ENCODE measurements at places on chromosomes 11 and 22. TPM values are rescaled to one million over a fixed set of nuclear protein-coding genes. Genes with fewer than 3 reads are reported as not detected.
A peak's percentile ranks its signal among the peaks of the same experiment; 100 is the strongest.

DNA sequence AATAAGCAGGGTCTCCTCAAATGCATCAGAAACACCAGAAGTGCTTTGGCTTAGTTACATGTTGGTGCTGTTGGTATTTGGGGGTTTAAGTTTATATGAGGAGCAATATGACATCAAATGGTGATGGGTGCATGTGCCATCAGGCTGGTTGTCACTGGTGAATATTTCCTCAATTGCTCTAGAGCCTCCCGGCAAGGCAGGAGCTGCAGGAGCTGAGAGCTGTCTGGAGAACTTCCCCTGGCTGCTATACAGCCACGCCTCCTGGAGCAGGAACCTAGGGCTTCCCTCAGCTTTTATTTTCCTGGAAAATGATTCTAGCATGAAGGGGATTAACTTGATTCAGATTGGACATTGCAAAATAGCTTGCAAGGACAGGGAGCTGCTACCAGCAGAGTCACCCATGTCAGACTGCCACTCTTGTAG lies 15.8 kb downstream of the IGLL5 start:
- peaks cover 54% of the 10 kb centered on the region for H3K4me1 ChIP-seq
- H3K4me3 ChIP-seq: no peak overlapping the region
- DNase-seq: no peak
- H3K36me3 ChIP-seq: no peaks in the 10 kb centered on the region
- H3K27me3 ChIP-seq: no peaks in the 10 kb centered on the region

- H3K4me3 ChIP-seq: no peak overlapping the region
- H3K27ac ChIP-seq: no peak overlapping the region
- no peak for DNase-seq
These were observed 47.6 kb upstream of the PARVA start for GRCh38 chr11:12329797-12330196.

DNA sequence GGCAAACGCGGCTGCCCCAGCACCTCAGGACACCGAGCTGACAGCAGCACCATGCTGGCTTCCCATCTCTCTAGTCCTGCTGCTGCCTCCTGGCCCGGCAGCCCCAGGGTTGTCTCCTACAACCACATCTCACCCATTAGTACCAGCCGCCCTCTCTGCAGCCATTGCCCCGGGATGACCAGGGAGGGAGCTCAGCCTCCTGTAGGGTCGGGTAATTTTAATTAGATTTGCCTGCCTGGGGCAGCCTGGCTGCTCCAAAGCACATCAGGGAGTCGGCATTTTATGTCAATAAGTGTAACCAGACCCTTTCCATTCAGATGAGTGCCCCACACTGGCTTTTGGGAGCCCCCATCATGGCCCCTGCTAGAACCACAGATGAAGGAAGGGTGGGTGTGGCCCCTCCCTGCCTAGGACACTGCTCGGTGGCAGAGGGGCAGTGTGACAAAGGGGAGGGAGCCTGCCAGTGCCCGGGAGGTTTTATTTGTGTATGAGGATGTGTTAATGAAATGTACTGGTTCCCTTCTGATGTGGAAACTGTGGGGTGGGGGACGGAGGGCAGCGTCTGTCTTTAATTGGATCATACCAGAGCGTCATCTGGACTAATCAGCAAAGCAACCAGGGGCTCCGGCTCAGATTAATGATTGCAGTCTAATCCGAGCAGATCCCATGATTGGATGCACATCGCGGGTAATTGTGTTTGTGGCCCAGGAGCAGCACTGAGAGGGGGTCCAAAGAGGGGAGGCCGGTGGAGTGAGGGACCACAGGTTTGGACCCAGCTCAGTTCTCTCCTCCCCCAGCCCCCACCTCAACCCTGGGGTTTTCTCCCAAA lies 125.3 kb downstream of the FEZ1 start:
- H3K36me3 ChIP-seq: no peaks in the 10 kb centered on the region
- no peak overlapping the region for H3K27ac ChIP-seq
- no peaks in the 10 kb centered on the region for H3K4me1 ChIP-seq
- H3K27me3 ChIP-seq: no peaks in the 10 kb centered on the region
- no peak overlapping the region for H3K4me3 ChIP-seq

GRCh38 chr11:65262381-65262680 lies 569 bp downstream of the POLA2 start:
- peaks cover 39% of the 10 kb centered on the region for H3K36me3 ChIP-seq
- H3K4me1 ChIP-seq: peaks cover 10% of the 10 kb centered on the region
- DNase-seq: no peak
- peak overlapping the region; percentile 61 for H3K4me3 ChIP-seq

DNA sequence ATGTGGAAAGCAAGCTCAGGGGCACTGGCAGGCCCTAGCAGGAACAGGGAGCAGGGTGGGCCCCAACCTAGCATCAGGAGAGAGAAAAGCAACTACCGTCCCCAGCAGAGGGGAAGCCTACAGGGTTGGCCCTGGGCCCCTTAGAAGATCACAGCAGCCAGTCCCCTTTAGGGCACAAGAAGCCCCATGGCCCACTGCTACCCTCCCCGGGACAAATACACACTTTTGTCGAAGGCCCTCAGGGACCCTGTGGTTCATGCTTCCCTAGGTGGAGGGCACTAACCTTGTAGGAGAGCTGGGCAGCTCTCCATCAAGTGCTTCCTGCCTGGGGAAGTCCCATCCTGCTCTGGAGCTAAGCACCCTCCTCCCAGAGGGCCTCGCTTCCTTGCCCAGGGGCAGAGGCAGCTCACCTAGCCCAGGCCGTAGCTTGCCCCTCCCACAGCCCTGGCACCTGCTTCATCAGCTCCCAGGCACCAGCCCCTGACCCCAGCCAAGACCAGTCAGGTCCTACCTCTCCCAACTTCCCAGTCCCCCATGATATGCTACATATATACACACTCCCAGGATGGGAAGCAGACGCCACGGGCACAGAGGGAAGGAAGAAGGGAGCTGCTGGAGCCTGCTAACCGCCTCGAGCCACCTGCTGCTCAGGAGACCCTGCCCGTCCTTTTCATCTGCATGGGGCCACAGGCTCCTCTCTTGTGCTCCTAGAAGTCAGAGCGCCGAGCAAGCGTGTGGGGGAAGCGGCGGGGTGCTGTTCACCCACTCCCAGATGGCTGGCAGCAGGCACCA lies 20.1 kb downstream of the SUN2 start:
- peaks cover 100% of the 10 kb centered on the region for H3K36me3 ChIP-seq
- H3K4me1 ChIP-seq: no peaks in the 10 kb centered on the region
- DNase-seq: no peak
- H3K27ac ChIP-seq: no peak overlapping the region
- H3K4me3 ChIP-seq: no peak overlapping the region

- no peak for DNase-seq
- H3K4me1 ChIP-seq: no peaks in the 10 kb centered on the region
- no peaks in the 10 kb centered on the region for H3K36me3 ChIP-seq
- no peaks in the 10 kb centered on the region for H3K27me3 ChIP-seq
- no peak overlapping the region for H3K27ac ChIP-seq
- no peak overlapping the region for H3K4me3 ChIP-seq
These were observed 13.9 kb upstream of the BAIAP2L2 start for GRCh38 chr22:38124236-38124974.

DNA sequence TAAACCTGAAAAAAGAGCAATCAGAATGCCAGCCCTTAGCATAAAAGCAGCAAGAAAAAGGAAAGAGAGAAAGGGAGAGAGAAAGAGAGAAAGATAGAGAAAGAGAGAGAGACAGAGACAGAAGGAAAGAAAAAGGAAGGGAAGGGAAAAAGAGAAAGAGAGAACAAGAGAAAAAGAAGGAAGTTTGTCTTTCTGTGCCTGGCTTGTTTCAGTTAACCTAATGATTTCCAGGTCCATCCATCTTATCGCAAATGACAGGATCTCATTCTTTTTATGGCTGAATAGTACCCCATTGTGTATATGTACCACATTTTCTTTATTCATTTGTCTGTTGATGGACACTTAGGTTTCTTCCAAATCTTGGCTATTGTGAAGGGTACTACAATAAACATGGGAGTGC lies 230.8 kb downstream of the GUCY1A2 start:
- no peaks in the 10 kb centered on the region for H3K27me3 ChIP-seq
- no peaks in the 10 kb centered on the region for H3K36me3 ChIP-seq
- no peaks in the 10 kb centered on the region for H3K4me1 ChIP-seq
- H3K4me3 ChIP-seq: no peak overlapping the region
- H3K27ac ChIP-seq: no peak overlapping the region

DNA sequence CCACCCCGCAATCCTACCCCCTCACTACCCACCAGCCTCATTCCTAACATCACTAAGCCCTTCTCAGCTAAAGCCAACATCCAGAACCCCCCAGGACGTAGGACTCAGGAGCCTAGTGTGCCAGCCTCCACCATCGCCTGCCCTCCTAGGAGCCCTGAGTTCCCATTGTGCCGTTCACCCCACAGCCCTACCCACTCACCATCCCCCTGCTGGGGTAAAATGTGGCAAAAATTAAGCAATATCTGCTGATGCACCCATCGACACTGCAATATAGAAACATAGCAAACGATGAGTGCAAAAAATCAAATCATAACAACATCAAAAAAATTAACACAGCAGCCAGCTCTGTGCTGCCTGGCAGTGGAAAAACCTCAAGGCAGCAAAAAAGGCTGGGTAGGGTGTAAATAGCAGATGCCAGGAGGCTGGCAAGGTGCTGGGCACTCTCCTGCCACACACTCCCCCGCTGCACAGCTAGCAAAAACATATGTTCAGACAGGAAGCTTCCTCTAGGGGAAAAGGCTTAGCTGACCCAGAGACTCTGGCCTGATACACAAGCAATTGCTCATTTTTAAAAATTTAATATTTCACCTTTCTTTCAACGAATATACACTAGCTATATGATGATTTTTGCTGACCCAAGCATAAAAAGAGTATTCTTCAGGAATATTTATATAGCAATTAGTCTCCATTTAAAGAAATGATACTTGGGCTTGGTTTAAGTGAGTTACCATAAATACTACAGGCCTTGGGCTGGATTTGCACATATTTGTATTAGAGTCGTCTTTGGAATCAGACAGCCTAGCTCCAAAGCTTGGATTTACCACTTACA lies 33.8 kb downstream of the PRDM10 start:
- H3K36me3 ChIP-seq: no peaks in the 10 kb centered on the region
- H3K4me3 ChIP-seq: no peak overlapping the region
- H3K27me3 ChIP-seq: no peaks in the 10 kb centered on the region
- DNase-seq: no peak

- H3K4me3 ChIP-seq: no peak overlapping the region
- DNase-seq: no peak
- H3K36me3 ChIP-seq: peaks cover 91% of the 10 kb centered on the region
- peaks cover 9% of the 10 kb centered on the region for H3K4me1 ChIP-seq
- H3K27me3 ChIP-seq: no peaks in the 10 kb centered on the region
These were observed 5.5 kb downstream of the CAPN1 start for GRCh38 chr11:65187146-65187675.

- H3K27ac ChIP-seq: peak overlapping the region; percentile 44
- peaks cover 82% of the 10 kb centered on the region for H3K36me3 ChIP-seq
- H3K4me1 ChIP-seq: peaks cover 24% of the 10 kb centered on the region
- no peak overlapping the region for H3K4me3 ChIP-seq
- DNase-seq: peak; percentile 83
These were observed 15.2 kb downstream of the UFD1 start for GRCh38 chr22:19463491-19464469.

DNA sequence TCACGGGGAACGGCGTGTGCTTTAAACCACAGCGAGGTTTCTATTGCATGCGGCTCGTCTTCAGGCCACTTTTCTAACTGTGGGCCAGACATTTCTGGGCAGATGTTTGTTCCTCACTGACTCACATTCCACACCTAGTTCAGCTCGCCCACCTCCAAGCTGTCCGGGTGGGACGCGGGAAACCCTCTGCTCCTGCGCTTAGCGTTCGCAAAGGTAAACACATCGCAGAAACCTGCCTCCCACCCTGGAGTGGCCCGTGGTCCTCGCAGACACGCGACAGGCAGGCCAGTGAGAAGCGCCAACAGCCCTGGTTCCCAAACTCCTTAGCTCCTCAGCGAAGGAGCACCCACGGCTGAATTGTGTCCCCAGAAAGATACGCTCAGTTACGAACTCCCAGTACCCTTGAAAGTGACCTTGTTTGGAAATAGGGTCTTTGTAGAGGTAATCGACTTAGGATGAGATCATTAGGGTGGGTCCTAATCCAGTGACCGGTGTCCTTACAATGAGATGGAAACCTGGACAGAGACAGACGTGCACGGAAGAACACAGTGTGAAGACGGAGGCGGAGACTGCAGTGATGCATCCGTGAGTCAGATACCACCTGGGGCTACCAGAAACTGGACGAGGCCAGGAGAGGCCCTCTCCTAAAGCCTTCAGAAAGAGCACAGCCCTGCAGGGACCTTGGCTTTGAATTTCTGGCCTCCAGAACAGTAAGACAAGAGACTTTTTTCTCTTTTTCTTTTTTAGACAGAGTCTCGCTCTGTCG lies 82.7 kb downstream of the CELSR1 start:
- DNase-seq: no peak
- H3K36me3 ChIP-seq: no peaks in the 10 kb centered on the region
- no peaks in the 10 kb centered on the region for H3K4me1 ChIP-seq

DNA sequence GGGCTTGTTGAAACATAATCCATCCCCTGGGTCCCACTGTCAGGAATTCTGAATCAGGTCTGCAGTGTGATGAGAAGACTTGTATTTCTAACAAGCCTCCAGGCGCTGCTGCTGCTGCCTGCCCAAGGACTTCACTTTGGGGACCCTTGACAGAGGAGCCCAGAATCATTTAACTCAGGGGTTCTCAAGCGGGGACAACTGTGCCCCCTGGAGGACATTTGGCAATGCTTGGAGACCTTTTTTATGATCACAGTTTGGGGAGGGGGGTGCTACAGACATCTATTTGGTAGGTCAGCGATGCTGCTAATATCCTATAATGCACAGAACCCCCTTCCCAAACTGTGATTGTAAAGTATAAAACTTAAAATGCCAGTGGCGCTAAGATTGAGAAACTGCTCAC lies 312.8 kb downstream of the OPCML start:
- no peaks in the 10 kb centered on the region for H3K36me3 ChIP-seq
- no peak overlapping the region for H3K27ac ChIP-seq
- H3K4me3 ChIP-seq: no peak overlapping the region
- DNase-seq: no peak

DNA sequence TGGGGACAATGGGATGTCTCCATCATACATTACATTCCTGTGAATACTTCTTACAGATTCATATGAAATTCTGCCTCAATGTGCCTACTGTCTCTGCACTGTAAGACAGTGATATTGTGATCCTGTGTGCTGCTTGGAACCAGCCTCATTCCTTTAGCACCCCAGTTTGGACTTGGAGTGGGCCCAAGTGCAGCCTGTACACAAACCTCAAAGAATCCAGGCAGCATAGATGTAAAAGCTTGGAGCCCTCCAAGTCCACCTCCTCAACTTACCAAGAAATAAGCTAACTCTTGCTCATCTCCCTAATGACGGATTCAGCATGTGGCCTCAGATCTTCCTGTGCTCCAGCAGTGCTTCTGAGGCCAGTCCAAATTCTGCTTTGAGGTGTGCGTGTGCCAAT lies 24.4 kb downstream of the GRAP2 start:
- H3K4me1 ChIP-seq: no peaks in the 10 kb centered on the region
- no peaks in the 10 kb centered on the region for H3K36me3 ChIP-seq
- H3K27me3 ChIP-seq: peaks cover 16% of the 10 kb centered on the region
- H3K27ac ChIP-seq: no peak overlapping the region
- no peak overlapping the region for H3K4me3 ChIP-seq

SAA1 gene
- not detected for total RNA-seq

UCP2 gene
- total RNA-seq: 1.0 TPM

PACSIN3 gene
- 18.8 TPM for total RNA-seq

C1QTNF4 gene
- total RNA-seq: 0.39 TPM

ADM2 gene
- 0.05 TPM for total RNA-seq

KMT2A gene
- total RNA-seq: 12.8 TPM

ELF5 gene
- total RNA-seq: not detected

Measured in SJSA1 (cell line).